ENCODE measurements at places on chromosomes 5 and 9.

GRCh38 chr5:3452622-3453021, 143.0 kb upstream of the IRX1 start:
- no peak for DNase-seq

DNA sequence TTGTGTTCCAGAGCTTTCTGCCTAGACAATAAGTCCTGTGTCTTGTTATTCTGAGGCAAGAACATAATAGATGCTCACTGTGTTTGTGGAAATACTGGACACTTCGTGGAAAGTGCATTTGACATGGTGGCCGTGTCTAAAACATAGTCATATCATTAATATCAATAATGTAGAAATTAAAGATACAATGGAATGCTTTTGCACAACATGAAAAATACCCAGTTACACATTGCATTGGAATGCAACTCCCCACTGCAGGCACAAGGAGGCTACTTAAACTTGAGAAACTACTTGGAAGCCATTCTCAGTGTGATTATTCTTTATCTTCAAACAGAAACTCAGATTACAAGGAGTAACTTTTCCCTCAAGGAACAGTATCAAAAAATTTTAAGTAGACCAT, 145.3 kb upstream of the ZNF462 start:
- no peak for DNase-seq

GRCh38 chr9:124074746-124075145, 63.2 kb downstream of the LHX2 start:
- DNase-seq: no peak

GRCh38 chr9:69046723-69047122, 11.2 kb downstream of the FXN start:
- DNase-seq: no peak

GRCh38 chr9:113529336-113530009, 65.9 kb downstream of the RGS3 start:
- DNase-seq: no peak

DNA sequence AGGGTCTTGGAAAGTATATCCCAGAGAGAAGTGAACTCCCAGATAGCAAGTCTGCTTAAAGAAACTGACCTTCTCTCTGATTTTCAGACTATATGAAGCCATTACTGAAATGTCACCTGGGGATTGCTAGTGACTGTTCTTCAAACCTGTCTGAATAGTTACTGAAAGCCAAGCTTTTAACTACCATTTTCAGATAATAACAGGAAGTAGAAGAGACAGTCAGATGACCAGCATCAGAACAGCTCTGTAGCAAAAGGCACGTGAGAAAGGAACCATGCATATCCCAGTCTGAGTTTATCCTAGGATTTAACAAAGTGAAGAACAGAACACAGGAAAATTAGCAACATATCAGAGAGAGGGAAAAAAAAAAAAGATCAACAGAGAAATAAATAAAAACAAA, 74.9 kb upstream of the SELENOP start:
- DNase-seq: no peak

DNA sequence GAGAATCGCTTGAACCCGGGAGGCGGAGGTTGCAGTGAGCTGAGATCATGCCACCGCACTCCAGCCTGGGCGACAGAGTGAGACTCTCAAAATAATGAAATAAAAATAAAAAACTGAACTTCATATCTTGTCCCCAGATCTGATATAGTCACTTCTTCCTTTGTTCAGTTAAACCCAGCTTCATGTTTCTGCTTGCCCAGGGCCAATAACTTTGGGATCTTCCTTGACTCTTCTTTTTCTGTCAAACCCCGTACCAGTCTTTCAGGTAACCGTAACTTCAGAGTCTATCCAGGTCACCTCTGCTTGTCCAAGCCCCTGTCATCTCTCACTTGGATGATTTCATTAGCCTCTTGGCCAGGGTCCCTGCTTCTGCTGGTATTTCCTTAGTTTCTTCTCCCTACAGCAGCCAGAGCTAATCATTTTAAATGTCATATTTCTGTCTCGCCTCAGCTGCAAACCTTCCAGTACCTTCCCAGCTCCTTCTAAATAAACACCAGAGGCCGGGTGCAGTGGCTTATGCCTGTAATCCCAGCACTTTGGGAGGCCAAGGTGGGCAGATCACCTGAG, 19.7 kb upstream of the ABL1 start:
- DNase-seq: no peak

GRCh38 chr5:10306114-10306513, 1.6 kb downstream of the CMBL start:
- DNase-seq: peak; percentile 11
